ENCODE measurements at places on chromosomes 3 and 15.
A peak's percentile ranks its signal among the peaks of the same experiment; 100 is the strongest.

DNA sequence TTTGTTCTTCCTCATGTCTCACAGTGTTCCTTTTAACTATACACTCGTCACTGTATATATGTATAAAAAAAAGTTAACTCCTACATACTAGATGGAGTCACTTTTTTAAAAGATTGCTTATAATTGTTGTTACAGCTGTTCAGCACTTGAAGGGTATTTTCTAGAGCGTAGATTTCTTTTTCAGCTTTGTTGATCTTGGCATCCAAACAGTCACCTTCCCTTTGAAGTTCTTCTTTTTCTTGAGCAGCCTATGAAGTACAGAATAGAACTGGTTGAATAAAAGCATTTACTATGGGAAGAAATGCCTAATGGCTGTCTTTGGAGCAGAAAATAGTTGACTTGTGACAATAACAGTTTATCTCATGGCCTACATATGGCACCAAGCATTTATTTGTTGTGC lies 17.8 kb downstream of the TTC14 start:
- peak; percentile 76 for DNase-seq

GRCh38 chr3:42850263-42850662 lies 25.4 kb downstream of the CYP8B1 start:
- DNase-seq = no peak

DNA sequence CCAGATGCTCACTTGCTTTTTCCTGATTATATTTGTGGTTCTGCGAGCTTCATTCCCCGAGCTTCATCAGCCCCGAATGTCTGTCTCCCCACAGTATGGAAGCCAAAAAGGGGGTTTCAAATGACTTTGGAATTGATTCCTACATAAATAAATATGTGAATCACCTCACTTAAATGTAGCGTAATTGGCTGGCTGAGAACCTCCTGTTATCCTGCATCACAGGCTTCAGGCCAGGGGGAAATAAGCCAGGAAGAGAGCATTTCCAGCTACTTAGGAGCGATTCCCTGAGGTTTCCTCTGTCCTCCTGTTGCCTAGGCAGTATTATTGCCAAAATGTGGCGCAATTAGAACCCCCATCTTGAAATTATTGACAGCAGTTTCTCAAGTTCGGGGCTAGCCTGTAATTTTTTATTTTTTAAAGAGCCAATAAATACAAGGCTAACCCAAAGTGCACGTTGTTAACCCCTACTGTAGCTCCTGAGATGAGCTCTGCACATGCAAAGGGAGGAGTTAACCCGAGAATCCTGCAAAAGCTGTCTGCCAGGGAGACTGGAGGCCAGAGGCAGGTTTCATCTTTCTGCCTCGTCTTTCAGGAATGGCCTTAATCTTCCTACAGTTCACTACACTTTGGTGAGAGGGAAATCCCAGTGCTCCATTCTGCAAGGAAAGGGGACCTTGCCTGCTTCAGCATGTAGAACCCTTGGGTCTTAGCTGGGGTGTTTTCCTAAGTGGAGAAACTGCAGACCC lies 148.2 kb downstream of the ADAMTS9 start:
- DNase-seq = peak; percentile 67

- no peak for DNase-seq
These were observed 15.8 kb upstream of the THBS1 start for GRCh38 chr15:39564972-39565665.

GRCh38 chr15:52394118-52394517 lies 98.5 kb upstream of the MYO5C start:
- no peak for DNase-seq

DNA sequence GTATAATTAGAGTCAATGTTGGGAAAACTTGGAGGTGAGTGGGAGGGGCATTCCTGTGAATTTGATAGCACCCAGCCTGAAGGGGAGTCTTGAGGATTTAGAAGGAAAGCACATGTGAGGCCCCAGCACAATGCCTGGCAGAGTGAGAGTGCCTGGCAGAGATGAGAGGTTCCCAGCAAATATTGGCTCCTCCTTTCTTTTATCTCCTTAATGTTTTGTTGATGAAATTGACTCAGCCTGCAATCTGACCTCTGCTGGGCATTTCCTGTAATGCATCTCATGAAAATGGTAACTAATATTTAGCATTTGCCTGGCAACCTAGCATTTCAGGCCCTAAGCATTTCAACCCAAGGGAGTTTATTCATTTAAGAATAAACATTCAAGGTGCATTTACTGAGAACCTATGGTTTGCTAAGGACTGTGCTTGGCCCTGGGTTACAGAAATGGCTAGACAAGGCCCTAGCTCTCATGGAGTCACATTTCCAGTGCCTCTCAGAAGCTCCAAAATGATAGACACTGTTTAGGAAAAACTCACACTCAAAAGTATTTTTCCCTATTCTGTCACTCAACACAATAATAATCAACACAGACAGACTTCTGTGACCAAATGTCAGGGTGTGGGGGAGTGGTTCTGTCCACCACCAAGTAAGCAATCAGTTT lies 19.0 kb downstream of the PDHB start:
- peak; percentile 67 for DNase-seq

DNA sequence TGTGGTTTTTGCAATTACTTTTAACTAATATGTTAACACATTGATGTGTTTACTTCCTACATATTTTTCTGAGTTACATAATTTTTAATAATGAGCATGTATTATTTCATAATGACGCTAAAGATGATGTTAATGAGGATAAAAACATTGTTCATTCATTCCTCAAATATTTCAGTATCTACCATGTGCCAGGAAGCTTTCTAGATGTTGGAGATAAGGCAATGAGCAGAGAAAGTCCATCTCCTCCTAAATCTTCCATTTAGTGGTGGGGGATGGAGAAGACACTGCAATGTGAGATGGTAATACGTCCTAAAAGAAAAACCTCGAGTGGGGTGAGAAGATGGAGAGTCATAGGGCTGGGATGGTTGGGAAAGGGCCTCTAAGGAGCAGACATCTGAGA lies 132.7 kb downstream of the MYLK start:
- no peak for DNase-seq

- DNase-seq = no peak
These were observed 71.3 kb downstream of the WNT7A start for GRCh38 chr3:13808550-13808949.

GRCh38 chr15:80099241-80099640 lies 39.8 kb downstream of the ZFAND6 start:
- DNase-seq = no peak

DNA sequence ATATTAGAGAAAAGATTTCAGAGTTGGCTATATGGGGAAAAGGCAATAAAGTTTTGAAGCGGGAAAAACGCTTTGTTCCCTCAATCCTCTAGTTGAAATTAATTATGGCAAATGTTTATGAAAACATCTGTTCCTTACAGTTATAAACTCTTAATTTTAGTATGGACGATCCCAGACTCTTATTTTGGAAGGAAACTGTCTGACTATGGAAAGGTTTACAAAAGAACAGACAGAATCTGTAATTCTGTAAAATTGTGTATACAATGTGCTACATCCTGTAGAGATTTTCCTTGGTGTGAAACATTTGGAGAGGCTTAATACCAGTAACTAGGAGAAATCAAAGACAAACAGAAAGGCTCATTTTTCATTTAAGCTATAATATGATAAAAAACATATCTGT lies 311.8 kb downstream of the TBC1D5 start:
- no peak for DNase-seq

GRCh38 chr3:97928986-97929385 lies 43.2 kb downstream of the RIOX2 start:
- DNase-seq = no peak
